GF-D8 (cell line): ENCODE measurements at places on chromosomes 5 and 9.

DNA sequence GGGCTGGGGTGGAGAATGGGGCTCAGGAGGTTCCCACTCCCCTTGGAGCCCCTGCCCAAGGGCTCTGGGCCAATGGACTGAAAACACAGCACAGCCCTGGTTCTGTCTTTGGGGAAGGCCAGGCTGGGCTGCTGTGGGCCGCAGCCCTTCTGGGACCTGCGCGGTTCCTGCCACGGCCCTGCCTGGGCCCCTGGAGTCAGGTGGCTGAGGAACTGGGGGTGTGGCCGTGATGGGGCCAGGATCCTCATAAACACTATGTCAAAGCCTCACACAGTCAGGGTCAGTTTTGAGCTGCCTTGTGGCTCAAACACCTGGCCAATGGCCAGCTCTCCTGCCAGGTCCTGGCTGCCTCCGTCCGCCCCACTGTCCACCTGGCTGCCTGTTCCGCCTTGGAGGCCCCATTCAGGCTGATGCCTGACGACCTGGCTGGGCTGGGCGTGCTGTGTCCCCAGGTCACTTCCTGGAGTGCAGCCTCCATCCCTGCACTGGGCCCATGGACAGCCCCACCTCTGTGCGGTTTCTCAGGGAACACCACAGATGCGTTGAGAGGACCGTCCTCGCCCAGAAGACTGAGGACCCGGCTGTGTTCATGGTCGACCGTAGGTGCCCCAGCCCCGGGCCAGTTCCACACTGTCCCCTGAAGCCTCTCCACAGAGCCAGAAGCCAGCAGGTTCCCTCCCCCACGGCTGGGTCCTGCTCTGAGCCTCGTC, 27.5 kb downstream of the PAEP start:
- no peak for DNase-seq

GRCh38 chr5:15421921-15422412, 78.0 kb upstream of the FBXL7 start:
- no peak for DNase-seq

DNA sequence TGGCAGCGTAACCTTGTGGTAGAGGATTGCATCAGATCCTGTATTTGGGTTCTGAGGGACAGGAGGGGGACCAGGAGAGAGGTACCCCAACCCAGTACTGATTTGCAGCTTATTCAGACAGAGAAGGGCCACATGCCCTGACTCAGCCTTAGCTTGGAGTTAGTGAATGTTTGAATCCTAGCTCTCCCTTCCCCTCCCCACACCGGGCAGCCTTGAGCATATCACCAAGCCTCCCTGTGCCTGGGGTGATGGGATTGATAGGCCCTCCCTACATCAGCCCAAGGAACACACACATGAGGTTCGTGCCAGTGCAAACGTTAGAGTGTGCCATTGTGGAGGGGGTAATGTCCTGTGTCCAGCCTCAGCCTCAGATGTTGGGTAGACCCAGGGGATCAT, 71.9 kb downstream of the AMBP start:
- no peak for DNase-seq

GRCh38 chr5:10868956-10869355, 107.9 kb upstream of the DAP start:
- DNase-seq, result no peak

GRCh38 chr9:73135394-73135793, 16.3 kb upstream of the ANXA1 start:
- DNase-seq, result no peak

DNA sequence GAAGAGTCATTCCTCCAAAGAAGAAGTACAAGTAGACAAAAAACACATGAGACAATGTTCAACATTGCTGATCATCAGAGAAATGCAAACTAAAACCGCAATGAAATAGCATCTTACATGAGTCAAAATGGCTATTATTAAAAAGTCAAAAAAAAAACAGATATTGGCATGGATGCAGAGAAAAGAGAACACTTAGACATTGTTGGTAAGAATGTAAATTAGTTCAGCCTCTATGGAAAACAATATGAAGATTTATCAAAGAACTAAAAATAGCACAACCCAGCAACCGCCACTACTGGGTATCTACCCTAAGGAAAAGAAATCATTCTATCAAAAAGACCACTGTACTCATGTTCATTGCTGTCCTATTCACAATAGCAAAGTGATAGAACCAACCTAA, 157.5 kb downstream of the CHSY3 start:
- no peak for DNase-seq

- DNase-seq, result no peak
Measured at GRCh38 chr5:148083203-148083602, 19.4 kb downstream of the SPINK5 start.

GRCh38 chr5:64628901-64629300, 61.4 kb upstream of the SHISAL2B start:
- DNase-seq, result no peak

- DNase-seq, result no peak
Measured at GRCh38 chr5:79831381-79832309, 142.0 kb downstream of the CMYA5 start.
